ENCODE measurements at places on chromosomes 4 and X.
A peak's percentile ranks its signal among the peaks of the same experiment; 100 is the strongest.

DNA sequence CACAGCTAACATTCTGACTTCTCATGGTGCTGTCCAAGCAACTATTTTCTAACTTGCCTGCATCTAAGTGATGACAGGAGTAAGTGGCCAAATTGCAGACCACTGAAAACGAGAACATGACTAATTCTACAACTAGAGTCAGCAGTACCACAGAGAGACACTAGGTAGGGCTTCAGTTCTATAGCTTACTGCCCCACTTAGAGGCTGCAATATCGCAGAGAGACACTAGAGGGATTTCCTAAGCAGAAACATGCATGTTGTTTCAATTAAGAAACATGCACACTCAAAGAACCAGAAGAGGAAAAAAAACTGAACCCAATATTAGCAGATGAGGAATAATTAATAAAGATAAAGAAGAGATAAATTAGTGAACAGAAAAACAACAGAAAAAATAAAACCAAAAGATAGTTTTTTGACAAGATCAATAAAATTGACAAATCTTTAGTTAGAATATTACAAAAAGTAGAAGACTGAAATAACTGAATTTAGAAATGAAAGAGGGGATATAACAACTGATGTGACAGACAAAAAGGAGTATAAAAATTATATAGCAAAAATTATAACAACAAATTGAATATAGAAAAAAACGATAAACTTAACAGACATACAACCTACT lies 100.8 kb downstream of the SPIN4 start:
- DNase-seq: no peak

GRCh38 chr4:77104791-77105540 lies 29.2 kb upstream of the CCNI start:
- no peak for DNase-seq

GRCh38 chrX:78199851-78200250 lies 60.4 kb upstream of the TAF9B start:
- no peak for DNase-seq

- DNase-seq: no peak
These were observed 11.7 kb upstream of the MAEA start for GRCh38 chr4:1277667-1278665.

- no peak for DNase-seq
These were observed 20.9 kb upstream of the SOD3 start for GRCh38 chr4:24774452-24774851.

DNA sequence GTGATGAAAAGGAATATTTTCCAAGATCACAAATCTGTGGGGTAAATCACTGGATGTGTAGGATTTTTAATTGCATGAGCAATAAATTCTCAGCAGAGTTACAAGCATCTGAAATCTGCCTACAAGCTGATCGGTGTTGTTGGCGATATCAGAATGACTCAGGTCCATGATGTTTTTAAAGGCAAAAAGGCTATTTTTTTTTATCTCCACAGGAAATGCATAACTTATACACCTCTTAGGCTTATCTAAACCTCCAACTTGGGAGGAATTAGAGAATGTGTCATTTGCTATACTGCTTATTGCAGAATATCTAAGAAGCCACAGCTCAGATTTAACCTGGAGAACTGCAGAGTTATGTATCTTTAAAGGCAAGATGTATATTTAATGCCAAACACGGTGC lies 61.6 kb downstream of the KIT start:
- DNase-seq: no peak

GRCh38 chrX:9069573-9069972 lies 35.6 kb upstream of the FAM9B start:
- no peak for DNase-seq

DNA sequence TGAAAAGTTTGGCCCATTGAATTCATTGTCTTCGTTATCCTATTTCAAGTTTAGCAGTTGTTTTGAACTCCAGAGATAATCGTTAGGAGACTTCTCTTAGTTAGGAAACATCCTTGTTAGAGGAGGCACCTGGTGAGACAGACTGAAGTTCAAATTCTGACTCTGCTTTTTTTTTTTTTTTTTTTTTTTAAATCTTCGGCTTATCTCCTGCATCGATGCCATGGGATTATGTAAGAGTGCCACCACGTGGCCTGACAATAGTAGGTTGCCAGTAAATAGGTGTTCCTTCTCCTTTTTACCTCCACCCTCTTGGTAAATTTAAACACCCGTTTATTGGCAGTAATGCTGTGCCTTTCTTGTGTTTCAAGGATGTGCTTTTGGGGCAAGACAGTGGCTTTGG lies 149.3 kb downstream of the SOWAHB start:
- DNase-seq: no peak

- no peak for DNase-seq
These were observed 14.8 kb upstream of the ADGRG2 start for GRCh38 chrX:19137067-19137466.

- no peak for DNase-seq
These were observed 87.7 kb upstream of the MAP3K15 start for GRCh38 chrX:19602866-19603622.

GRCh38 chr4:74284053-74284452 lies 24.2 kb upstream of the EPGN start:
- DNase-seq: no peak

DNA sequence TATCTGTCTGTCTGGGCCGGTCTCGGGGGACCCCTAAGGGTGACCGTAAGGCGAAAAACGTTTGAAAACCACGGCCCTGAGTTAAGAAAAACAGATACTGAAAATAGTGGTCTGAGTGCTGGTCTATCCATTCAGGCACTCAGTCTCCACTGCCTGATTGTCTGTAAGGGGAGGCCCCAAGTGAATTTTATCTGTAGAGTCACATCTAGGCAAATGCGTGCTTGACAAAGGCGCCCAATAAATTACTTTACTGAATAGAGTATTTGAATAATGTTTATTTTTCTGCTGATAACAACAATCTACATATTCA lies 465 bp downstream of the HNRNPH2 start:
- no peak for DNase-seq

DNA sequence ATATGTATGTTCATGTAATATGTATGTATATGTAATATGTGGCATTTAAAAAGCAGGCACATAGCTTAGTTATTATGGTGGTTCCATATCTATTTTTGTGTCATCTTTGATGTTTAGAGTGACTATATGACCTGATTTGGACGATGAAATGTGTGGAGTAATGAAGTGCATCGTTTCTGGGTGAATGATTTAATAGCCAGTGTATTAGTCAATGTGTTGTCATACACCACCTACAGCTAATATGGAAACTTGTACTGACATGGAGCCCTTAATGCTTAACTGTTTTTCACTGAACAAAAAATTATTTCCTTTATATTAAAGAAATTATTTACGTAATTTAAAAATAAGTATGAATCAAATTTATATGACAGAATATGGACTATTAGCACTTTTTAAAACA lies 292.3 kb upstream of the FSTL5 start:
- DNase-seq: no peak

DNA sequence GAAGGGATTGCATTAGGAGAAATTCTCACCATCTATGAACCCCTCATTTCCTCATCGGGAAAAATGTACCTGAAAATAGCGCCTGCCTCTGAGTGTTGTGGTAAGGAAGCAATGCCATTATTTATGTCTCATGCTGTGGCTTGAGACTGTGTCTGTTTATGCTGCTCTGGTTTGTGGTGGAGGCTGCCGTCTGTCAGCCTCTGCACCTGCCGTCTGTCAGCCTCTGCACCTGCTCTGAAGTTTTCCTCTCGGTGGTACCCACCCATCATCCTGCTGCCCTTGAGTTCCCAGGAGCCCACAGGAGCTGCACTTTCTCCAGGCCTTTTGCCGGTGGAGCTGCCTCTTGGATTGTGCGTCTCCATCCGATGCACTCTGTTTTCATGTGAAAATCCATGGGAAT lies 68.5 kb upstream of the PPP2R3B start:
- DNase-seq: no peak

GRCh38 chrX:141180851-141181250 lies 3.9 kb upstream of the LDOC1 start:
- DNase-seq: no peak

GRCh38 chr4:150010525-150011126 lies 67.6 kb upstream of the DCLK2 start:
- DNase-seq: no peak

GRCh38 chr4:17296921-17297890 lies 214.7 kb downstream of the QDPR start:
- DNase-seq: no peak

DNA sequence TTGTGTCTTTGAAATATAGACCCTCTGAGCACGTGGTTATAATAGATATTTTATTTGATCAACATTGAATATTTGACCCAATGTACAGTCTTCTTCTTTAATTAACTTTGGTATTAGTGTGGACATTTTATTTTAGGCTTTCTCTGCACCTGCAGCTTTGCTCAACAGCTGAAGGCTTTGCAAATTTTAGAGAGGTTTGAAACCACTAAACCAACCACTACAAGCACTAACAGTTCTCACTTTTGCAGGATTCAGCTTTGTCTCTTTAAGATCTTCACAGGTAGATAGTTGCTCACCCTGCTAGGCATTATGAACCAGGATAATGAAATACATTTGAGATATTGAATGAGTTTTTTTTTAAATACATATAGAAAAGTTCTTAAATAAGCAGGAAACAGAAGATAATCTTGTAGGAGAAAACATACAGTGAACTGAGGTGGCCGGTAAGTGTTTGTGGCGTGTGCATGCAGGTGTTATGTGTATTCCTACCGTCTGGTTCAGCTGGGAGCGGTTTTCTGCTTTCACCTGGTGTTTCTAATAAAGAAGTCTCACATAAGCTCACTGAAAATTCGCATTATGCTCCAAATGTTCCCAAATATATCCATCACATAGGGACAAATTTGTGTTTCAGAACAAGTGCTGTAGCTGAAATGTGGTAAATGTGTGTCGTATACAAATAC lies 1508.3 kb upstream of the TENM3 start:
- no peak for DNase-seq

DNA sequence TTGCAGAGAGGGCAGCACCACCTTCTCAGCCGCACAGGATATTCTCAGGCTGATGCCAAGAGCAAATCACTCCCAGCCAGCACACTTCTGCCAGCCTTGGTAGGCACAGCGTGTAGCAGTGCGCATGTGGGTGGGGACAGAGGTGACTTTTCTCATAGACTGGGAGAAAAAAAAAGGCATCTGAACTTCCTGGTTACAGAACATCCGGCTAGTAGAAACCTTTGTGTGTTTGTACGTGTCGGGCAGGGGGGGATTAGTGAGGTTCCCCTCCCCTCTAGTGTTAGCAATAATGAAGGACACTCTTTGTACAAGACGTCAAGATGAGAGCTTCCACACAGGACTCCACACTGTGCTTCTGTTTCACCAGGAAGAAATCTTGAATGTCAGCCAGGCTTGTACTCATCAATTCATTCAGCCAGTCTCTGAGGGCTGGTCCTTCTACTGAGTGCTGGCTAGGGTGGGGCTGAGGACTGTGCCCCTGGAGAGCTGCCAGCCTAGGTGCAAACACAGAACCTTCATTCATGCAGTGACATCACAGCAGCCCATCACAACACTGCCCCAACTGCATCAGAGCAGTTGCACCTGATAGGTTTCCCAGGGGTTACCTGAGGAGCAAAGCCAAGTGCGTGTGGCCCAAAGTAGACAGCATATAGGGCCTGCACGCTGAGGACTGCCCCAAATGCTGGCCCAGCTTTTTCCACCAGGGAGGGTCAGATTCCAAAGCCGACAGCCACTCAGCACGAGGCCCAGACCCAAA lies 34.7 kb downstream of the SLC25A5 start:
- peak; percentile 10 for DNase-seq

DNA sequence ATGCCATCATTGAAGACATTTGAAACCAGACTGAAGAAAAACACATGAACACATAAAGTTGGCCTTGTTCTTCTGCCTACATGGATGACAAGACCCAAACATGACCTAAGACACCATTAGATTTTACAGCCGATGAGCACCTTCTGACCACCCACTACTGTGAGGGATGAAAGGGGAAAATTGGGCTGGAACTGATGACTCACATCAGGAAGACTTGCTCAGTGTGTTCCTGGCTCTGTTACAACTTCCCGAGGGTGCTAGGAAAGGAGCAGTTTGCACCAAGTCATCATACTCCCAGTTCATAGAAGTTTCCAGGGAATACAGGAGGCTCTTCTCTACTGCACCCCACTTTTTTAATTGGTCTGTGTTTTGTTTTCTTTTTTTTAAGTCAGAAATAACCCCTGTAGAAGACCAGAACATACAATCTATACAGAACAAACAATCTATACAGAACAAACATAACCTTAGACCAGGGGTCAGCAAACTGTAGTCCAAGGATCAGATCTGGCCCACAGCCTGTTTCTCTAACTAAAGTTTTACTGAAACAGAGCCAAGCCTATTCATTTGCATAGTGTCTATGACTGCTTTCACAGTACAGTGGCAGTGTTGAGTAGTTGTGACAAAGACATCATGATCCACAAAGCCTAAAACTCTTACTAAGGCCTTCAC lies 25.3 kb downstream of the BTC start:
- DNase-seq: no peak

DNA sequence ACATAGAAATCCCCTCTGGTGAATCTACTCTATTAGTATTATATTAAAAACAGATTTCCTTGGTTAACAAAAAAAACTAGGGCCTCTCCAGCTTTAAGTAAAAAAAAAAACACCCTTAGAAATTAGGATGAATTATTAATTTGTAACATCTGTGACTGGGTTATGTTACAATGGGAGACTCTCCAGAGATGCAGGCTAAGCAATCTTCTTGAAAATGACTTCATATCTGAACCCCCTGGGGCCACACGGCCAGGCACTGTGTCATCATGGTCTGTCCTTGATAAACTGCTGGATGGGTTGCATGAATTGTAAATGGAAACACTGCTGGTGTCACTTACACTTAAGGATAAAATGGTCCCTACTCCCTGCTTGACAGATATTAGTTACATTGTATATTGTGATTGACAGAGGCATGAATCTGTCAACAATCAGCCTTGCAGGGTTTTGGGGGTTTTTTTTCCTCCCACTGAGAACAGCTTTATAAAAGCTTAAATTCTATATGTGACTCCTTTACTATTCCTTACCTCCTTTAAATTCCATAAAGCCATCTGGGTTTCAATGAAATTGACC lies 49.1 kb downstream of the PRKG2 start:
- DNase-seq: no peak

GRCh38 chr4:181659876-181660275 lies 583.3 kb upstream of the TENM3 start:
- no peak for DNase-seq

- DNase-seq: no peak
These were observed 79.4 kb downstream of the NLGN4X start for GRCh38 chrX:6149060-6149872.

DNA sequence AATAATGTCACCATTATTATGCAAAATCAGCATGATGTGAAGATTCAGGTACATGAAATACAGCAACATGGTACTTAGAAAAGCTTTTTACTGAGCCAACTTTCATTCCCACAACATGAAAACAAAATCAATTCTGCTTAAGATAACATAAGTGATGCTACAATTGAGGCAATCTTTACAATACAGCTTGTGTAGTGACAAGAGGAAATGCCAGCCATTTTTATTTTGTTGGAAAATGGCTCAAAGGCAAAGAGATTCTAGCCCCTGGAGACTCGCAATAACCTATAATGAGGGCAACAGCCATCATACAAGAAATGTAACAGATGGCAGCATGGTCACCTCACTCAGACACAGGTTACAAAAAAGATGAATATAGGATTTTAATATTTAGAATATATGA lies 560.4 kb downstream of the SPOCK3 start:
- DNase-seq: no peak

- DNase-seq: no peak
These were observed 9.0 kb upstream of the INTU start for GRCh38 chr4:127623797-127624083.

Measured in activated effector memory CD4-positive, alpha-beta T cell treated with Interleukin-2 at 50 U/mL for 16 hours (primary cell).